Astrocyte of the spinal cord (primary cell): ENCODE measurements at places on chromosomes 12 and 14.
A peak's percentile ranks its signal among the peaks of the same experiment; 100 is the strongest.

DNA sequence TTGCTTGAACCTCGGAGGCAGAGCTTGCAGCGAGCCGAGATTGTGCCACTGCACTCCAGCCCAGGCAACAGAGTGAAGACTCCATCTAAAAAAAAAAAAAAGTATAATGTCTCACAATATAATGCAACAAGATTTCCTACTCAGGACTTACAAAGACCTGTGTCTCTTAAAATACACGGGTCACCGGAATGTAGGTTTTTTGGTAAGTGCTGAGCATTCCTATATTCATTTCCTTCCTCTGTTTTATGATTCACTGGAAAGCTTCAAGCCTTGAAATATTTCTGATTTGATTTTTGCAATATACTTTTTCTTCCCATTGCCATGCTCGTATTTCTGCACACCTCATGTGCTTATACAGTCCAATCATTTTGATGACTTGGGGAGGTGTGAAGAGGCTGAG lies 245.8 kb downstream of the FBXL14 start:
- no peak for DNase-seq

- no peak for DNase-seq
These were observed 579 bp upstream of the BLOC1S1 start for GRCh38 chr12:55715169-55715764.

DNA sequence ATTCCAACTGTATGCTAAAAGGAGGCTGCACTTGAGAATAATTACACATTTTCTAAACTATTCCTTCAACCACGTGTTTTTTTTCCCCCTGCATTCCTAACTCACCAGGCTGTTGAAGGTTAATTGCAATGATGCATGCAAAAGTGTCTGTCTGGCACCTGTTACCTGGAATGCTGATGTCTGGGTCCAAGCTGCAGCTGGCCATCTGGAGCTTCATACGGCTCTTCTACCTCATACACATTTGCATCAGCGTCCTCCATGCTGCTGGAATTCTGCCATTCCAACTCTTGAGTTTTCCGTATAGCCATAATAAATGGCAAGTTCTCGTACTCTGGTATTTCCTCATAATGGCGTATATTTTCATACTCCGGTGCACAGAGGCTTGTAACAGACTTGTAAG lies 8.6 kb downstream of the FGD6 start:
- DNase-seq: no peak

DNA sequence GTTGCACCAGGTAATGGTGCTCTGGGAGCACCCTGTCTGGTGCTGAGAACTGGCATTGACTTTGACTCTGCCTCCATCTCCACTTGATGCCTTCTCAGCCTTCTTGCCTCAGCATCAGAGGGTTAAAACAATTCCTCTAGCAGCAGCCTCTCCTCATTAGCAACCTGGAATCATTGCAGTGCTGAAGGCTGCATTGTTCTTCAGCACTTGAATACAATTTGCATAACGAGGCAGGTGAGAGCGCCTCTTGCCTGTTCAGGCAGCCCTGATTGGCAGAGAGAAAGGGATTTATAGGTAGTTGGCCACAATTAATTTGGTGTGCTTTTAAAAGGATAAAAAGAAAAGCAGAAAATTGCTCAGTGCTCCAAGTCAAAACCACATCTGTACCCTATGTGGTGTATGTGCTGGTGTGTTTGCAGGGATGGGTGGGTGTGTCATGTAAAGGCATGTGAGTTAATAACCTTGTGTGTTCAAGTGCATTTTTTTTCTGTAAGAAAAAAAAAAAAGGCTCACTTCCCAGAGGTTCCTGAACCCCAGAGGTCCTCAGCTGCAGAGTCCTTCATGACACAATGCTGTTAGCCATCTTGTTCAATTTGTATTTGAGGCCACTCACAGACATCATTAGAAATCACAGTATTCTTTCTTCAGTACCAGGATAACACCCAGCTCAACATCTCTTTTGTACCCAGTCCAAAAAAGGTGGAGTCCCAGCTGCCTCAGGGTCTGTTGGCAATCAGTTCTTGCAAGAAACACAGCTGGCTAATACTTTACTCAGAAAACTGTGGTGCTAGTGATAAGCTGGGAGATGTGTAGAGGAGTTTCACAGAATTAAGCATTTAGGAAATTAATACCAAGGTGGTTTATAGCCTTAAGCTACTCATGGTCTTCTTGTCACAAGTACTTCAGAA lies 385.6 kb downstream of the GRIN2B start:
- no peak for DNase-seq

GRCh38 chr14:85799668-85800067 lies 269.7 kb downstream of the FLRT2 start:
- no peak for DNase-seq

DNA sequence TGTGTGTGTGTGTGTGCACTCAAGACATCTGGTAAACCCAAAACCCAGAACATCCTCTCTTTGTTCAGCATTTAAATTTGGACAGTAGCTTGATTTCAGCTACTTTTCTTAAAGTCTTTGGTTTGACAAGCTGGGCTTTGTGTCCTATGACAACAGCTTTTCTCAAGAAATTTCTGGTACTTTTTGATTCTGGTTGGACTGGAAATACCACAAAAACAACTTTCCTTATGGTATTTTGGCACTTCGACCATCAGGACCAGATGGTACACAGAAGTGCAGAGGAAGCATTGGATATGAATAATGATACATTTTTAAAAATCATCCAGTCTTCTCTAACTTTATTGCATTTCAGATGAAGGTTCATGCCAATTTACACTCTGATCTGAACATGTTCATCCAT lies 286.6 kb upstream of the FLRT2 start:
- DNase-seq: no peak

GRCh38 chr12:128009108-128009507 lies 257.9 kb upstream of the TMEM132C start:
- DNase-seq: no peak

- no peak for DNase-seq
These were observed 22.6 kb downstream of the KCNA5 start for GRCh38 chr12:5066251-5066650.

GRCh38 chr14:61652526-61653262 lies 42.6 kb upstream of the HIF1A start:
- DNase-seq: no peak

DNA sequence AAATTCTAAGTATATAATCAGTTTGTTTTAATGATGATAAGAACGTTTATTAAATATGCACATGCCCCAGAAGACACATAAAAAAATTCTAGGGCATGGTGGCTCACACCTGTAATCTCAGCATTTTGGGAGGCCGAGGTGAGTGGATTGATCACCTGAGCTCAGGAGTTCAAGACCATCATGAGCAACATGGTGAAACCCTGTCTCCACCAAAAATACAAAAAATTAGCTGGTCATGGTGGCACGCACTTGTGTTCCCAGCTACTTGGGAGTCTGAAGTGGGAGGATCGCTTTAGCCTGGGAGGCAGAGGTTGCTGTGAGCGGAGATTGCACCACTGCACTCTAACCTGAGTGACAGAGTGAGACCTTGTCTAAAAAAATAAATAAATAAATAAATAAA lies 4.0 kb downstream of the CD69 start:
- no peak for DNase-seq

DNA sequence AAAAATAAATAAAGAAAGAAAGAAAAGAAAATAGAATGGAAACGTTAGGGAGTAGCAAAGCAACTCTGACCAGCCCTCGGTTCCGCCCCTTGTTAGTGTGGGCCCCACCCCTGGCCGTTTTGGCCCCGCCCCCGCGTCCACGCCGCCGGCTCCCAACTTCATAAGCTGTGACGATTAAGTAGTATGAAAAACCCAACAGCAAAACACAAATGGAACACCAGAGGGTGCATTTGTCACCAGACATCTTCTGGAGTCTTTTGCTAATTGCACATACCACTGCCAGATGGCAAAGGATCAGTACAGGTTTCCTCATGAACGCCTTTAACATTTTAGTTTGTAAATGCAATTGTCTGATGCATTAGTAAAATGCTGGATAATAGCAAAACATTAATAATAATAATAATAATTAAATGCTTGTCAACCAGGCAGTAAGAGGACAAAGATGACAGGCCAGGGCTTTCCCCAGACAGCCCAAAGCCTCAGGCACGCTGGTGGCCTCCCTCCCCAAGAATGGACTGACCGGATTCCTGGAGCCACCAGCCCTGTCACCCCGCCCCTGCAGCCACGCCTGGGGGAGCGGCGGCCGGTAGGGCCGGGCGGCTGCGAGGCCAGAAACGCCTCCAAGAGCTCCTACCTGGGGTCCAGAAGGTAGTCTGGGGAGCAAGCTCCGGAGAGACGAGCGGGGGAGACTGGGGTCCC lies 23.6 kb downstream of the HSP90AA1 start:
- DNase-seq: peak; percentile 88

- DNase-seq: no peak
These were observed 218.6 kb downstream of the PAX9 start for GRCh38 chr14:36880276-36880675.

DNA sequence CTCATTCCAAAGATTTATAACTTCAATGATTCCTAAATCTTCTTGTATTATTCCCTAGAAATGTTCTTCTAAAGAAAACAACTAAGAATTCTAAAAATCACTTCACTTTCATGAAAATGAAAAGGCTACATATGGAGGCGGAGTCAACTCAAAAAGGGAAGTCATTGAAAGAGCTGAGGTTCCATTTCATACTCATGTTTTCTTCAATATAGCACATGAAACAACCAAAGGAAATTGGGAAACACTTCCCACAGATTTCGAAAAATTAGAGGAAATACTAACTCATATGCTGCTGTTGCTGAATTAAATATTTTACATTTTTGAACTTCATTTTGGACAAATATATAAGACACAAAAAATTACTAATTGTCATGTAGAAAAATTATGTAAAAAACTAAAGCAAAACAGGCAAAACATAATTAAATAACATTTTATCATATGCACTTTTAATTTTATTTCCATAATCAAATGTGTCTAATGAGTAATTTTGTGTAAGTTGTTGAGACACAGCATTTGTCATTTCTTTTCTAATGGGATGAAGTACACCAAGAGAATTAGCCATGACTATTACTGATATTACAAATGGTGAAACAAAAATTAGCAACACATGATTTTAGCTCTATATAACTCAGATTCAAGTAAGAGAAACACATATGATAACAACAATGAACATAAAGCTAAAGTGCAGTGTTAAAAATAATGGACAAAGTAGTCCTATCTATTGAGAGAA lies at the start of gene CD163:
TSS of gene CD163 (minus strand) at position 92 of the 730 bp plus-strand sequence. CDS start at position 5, 87 bp downstream.
- DNase-seq: no peak

GRCh38 chr12:42370013-42370412 lies 44.0 kb downstream of the PPHLN1 start:
- DNase-seq: no peak

GRCh38 chr12:95118138-95118787 lies 44.8 kb upstream of the NR2C1 start:
- DNase-seq: peak; percentile 81

GRCh38 chr12:6053541-6053940 lies 70.9 kb downstream of the VWF start:
- DNase-seq: no peak

- DNase-seq: no peak
These were observed 151.5 kb upstream of the PARP11 start for GRCh38 chr12:4024701-4025100.

- no peak for DNase-seq
These were observed 698 bp downstream of the ACOT6 start for GRCh38 chr14:73613046-73613383.

DNA sequence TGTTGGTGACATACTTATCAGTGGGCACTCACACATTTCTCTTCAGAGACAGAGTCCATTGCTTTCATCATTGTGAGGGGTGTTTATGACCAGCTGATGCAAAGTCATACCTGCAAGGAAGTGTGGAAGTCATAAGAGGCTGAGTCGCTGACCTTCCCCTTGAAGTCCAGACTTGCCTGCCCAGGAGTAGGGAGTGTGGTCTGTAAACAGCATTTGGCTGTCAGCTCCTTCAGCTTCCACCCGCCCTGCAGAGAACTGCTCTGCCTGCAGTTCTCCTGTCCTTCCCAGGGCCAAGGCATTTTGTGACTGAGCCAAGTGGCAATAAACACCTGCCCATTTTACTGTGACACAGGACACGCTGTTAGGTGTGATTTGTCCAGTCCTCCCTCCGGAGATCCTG lies 801.3 kb downstream of the BCL11B start:
- no peak for DNase-seq

DNA sequence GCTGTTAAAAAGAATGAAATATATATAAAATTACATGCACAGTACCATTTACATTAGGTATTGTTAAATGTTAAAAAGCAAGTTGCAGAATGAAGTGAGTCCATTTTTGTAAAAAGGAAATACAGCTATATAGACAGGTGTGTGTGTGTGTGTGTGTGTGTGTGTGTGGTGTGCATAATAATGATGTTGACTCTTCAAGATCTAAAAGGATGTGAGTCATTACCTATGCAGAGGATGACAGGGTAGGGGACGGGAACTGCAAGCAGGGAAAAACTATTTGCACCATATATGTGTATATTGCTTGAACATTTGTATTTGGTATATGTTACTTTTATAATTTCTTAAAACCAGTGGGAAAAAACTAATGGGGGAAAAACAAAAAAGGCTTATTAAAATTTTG lies 3.1 kb downstream of the C14orf39 start:
- DNase-seq: peak; percentile 29

DNA sequence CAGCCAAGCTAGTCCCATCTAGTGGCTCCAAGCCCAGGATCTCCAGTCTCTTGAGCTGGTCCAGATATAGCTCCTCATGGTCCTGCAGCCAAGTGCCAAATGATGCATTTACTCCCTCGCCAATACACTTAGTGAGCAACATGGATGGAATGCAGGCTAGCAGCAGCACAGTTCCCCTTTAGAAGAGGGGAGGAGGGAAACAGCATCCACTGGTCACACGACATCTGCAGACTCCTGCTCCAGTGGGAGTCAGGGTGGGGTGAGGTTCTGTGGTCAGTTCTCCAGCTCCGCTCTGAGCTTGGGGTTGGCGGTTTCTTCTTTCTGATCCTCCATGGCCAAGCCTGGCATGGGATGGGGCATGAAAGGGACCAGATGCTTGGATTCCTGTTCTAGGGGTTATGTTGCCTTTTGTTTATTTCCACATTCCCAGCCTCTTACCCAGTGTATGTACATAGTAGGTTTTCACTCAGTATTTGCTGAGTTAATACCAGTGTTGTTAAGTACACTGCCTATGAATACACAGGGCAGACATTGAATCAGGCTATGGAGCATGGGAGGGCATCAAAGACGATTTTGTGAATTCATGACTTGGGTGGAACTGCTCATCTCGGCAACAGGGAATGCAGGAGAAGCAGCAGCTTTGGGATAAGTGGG lies 57.3 kb downstream of the GALNT16 start:
- DNase-seq: peak; percentile 97

GRCh38 chr12:5094551-5094950 lies 50.9 kb downstream of the KCNA5 start:
- DNase-seq: no peak

- peak; percentile 29 for DNase-seq
These were observed 678 bp downstream of the ZBTB25 start for GRCh38 chr14:64502887-64503433.
